NCI-H2081 (cell line): ENCODE measurements at places on chromosomes 12 and 14.

GRCh38 chr14:102071283-102071998 is 15.4 kb downstream of the HSP90AA1 start:
- DNase-seq: no peak

DNA sequence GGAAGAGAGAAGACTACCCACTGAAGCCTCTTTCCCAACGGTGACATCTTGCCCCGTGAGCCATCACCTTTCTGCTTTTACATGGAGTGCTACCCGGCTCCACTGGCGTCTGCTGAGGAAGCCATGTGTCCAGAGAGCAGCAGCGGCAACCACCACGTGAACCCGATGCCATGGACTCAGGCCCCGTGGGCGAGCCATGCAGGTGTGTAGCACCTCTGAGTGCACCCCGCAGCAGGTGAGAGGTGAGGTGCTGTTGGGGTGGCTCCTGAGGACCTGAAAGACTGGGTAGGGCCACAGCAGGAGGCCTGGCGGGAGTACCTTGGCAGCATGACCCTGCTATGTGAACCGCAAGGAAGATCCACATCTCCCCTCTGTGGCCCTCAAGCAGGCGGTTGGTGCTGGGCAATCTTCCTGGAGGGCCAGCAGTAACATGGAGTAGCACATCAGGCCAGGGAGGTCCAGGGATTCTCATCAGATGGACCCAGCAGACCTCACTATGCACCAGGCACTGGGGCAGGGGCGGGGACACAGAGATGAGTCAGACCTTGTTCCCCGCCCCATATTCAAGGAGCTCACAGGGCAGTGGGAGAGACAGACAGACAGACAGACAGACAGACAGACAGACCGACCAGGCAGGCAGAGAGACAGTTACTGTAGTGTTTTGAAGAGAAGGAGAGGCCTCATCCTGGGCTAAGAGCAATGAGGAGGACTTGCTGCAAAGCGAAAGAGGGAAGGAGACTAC is 129.6 kb downstream of the PAPOLA start:
- DNase-seq: no peak

DNA sequence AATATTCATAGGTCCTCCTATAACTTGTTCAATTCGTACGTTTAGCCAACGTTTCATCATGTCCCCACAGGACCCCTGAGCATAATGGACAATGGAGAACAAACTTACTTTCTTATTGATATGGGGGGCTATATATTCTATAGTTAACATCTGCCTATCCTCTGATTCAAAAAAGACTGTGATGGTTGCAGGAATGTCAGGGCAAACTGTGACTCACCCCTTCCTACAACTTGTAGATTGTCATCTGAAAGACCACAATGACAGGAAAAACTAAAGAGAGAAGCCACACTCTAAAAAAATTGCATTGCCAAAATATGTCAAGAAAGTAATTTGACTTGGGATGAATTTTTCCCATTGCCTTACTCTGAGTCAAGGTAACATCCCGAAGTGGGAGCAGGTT is 50.8 kb downstream of the CATSPERB start:
- DNase-seq: no peak

GRCh38 chr14:38502239-38502638 is 246.3 kb upstream of the CLEC14A start:
- DNase-seq: no peak

GRCh38 chr12:111812881-111813741 is 28.9 kb upstream of the MAPKAPK5 start:
- peak; percentile 86 for DNase-seq

DNA sequence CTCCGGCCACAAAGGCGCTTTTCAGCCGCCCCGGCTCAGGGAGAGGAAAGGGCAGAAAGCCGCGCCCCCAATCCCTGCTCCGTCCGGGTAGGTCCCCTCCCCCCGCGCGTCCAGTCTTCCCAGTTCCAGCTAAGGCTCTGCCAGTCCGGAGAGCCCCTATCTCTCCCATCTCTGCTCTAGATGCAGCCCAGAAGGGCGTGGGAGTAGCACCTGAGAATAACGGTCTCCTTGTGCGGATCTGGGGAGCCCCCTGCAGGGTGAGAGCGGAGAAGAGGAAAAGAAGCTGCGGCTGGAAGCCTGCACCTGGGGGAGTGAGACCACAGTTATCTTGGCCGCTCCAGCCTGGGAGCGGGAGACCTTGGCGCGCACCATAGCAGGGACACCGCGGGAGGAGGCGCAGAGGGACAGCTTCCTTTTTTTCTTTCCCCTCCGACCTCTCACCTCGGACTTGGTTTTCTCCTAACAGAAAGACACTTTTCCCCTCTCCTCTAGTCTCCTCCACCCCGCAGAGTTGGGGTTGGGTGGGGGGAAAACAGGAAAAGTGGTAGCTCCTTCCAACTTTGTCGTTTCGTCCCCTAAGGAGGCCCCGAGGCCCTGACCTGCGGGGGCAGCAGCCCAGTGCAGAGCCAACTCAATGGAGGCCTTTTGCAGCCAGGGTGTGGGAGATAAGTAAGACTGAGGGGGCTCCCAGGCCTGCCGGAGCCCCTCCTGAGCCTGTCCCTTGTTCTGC is 2.4 kb downstream of the DHH start:
- no peak for DNase-seq

DNA sequence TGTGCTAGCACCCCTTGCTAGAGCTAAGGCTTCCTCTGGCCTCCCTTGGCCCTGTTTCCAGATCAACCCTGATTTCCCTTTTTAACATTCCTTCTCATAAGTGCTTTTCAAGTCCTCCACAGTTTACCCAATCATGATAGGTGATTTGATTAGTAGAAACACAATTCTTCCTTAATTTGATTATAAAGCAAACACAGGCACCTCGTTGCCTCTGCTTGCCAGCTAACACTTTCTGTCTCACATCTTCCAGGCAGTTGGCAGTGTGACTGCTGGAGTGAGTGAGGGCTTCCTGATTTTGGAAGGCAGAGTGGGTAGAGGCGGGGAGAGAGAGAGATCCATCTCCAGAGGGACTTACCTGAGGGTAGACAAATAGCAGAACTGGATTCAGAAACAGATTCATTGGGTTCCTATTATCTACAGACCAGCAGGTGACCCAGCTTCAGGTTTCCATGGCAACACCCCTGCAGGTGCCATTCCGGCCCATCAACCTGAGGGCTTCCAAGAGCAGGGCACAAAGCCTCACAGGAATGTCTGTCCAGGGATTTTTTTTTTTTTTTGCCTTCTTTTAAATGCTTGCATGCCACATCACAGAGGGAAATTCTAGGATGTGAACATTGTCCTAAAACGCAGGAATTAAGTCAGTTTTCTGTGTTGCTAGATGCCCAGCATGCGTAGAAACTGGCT is 77.7 kb downstream of the PLXNC1 start:
- no peak for DNase-seq

- DNase-seq: peak; percentile 44
These were observed 97.3 kb downstream of the ESR2 start for GRCh38 chr14:64196814-64197411.

- DNase-seq: no peak
These were observed 1193.5 kb upstream of the FLRT2 start for GRCh38 chr14:84336433-84336832.

DNA sequence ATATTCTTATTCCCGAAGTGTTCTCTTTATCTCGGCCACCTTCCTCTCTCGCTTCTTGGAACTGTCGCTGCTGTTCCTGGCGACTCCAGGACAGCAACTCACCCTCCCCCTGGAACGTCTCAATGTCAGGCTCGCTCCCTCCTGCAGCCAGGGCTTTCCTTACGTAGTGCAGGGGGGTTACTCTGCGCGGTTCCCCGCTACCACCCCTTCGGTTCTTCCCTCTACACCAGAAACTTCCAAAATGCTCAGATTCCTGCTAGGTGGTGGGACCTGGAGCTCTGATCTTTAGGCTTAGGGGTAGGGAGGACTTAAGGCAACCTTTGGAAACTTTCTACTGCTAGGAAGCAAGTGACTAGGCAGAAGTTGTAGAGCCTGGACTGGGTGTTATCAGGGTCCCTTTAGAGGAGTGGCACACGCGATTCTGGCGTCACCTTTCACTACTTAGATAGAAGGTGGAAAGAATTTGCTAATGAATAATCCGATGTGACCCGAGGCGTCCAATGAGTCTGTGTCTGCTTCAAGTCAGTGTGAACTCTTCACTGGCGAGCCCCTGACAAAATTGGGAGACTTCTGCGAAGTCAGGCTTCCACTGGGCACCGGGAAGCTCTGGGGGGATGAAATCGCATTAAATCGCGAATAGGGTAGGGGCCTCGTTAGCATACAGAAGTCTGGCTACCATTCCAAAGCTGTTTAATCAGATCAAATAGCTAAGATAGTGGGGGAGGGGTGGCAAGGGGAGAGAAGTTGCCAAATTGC is 900 bp upstream of the DPF3 start:
- no peak for DNase-seq

DNA sequence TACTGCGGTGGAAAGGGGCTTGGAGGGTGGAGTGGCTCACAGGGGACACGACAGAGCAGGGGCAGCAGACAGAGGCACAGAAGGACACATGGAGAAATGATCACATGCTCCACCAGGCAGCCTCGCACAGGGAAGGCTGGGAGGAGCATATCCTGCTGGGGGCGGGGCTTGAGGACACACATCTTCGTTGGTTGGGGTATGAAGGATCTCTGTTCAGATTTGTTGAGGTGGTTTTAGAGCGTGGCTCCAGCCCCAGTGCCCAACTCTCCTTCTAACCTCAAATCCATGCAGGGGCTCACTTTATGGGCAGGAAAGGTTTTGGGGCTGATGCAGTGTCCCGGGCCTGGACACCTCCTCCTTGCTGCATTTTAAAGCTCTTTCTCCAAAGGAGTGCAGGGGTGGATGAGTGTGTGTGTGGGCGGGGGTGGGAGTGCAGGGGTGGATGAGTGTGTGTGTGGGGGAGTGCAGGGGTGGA is 733 bp upstream of the P3H3 start:
- peak; percentile 83 for DNase-seq
